Nephron progenitor cell (in vitro differentiated cells): ENCODE measurements at places on chromosomes 5 and 9.

DNA sequence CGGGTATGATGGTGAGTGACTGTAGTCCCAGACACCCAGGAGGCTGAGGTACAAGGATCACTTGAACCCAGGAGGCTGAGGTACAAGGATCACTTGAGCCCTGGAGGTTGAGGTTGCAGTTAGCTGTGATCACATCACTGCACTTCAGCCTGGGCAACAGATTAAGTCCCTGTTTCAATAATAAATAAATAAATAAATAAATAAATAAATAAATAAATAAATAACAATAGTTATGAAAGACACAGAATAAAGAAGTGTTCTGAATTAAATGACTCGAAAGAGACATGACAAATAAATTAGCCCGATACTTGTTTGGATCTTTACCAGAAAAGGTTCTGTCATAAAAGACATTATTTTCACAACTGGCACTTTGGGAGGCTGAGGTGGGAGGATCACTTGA is 72.0 kb upstream of the SUSD1 start:
- no peaks in the 10 kb centered on the region for H3K27me3 ChIP-seq
- no peak for DNase-seq
- H3K4me3 ChIP-seq = no peak overlapping the region
- no peaks in the 10 kb centered on the region for H3K4me1 ChIP-seq

GRCh38 chr5:141369994-141370848 is at the start of gene PCDHGB3:
Gene PCDHGB3, plus strand, starts transcription at chr5:141370242. Its CDS starts 153 bp downstream, at chr5:141370395.
- peaks cover 31% of the 10 kb centered on the region for H3K36me3 ChIP-seq
- H3K27me3 ChIP-seq = no peaks in the 10 kb centered on the region
- DNase-seq = no peak
- H3K27ac ChIP-seq = no peak within 1 kb of the TSS

DNA sequence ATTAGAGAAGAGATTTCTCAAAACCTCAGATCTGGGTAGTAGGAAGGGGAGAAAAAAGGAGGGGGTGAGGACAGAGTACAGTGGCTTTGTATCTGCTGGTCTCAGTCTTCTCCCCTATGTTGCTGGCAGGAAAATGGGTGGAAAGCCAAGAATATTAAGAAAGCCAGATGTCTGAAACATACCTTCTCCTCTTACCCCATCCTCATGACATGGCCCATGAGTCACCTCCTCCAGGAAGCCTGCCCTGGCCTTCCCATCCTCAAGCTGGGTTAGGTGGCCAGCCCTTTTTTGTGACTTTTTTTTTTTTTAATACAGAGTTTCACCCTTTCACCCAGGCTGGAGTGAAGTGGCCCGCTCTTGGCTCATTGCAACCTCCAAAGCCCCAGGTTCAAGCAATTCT is 61.8 kb downstream of the ABCA1 start:
- H3K36me3 ChIP-seq = peaks cover 9% of the 10 kb centered on the region
- no peak for DNase-seq
- H3K27me3 ChIP-seq = peaks cover 10% of the 10 kb centered on the region
- no peak overlapping the region for H3K27ac ChIP-seq
- peaks cover 72% of the 10 kb centered on the region for H3K4me1 ChIP-seq

GRCh38 chr9:85117831-85118230 is 448.3 kb downstream of the NTRK2 start:
- H3K4me1 ChIP-seq = no peaks in the 10 kb centered on the region
- no peaks in the 10 kb centered on the region for H3K27me3 ChIP-seq
- no peaks in the 10 kb centered on the region for H3K36me3 ChIP-seq
- DNase-seq = no peak

DNA sequence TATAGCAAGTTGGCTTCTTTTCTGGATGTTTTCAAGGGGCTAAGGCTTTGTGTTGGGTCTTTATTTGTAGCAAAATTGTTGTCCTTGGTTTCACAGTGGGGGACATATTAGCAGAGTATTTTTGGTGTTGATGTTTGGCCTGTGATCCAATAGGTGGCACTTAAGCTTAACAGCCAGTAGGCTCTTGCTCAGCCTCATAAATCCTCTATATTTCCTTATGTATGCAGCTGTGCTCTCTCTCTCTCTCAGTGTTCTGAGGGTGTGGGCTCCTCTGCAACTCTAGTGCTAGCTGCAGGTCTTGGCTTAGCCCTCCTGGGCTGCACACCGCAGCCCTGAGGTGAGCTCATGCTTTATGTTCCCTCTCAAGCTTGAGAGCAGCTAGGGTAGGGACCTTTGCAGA is 195.0 kb upstream of the GHR start:
- DNase-seq = no peak
- peaks cover 3% of the 10 kb centered on the region for H3K27me3 ChIP-seq
- no peaks in the 10 kb centered on the region for H3K4me1 ChIP-seq
- no peak overlapping the region for H3K4me3 ChIP-seq
- H3K36me3 ChIP-seq = no peaks in the 10 kb centered on the region
